ENCODE measurements at places on chromosomes 4 and X. TPM values are rescaled to one million over a fixed set of nuclear protein-coding genes. Genes with fewer than 3 reads are reported as not detected.
A peak's percentile ranks its signal among the peaks of the same experiment; 100 is the strongest.

GRCh38 chr4:150078579-150079080, 385 bp downstream of the DCLK2 start:
- peak; percentile 70 for DNase-seq

DNA sequence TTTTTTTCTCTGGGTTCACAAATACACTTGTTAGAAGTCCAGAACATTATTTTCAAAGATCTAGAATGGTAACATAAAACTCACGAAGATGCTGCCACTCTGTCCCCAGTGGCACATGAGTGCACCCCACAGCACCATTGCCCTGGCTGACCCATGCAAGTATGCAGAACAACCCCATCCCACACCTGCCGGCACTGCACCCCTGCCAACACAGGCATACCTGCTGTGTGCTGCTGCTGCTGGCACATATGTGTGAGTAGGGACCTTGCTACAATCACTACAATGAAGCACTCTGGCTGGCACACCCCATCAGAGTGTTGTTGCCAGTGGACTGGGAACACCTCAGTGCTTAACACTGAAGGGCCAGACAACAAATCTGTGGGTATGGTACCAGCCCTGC, 66.9 kb downstream of the CISD2 start:
- DNase-seq, result no peak

DNA sequence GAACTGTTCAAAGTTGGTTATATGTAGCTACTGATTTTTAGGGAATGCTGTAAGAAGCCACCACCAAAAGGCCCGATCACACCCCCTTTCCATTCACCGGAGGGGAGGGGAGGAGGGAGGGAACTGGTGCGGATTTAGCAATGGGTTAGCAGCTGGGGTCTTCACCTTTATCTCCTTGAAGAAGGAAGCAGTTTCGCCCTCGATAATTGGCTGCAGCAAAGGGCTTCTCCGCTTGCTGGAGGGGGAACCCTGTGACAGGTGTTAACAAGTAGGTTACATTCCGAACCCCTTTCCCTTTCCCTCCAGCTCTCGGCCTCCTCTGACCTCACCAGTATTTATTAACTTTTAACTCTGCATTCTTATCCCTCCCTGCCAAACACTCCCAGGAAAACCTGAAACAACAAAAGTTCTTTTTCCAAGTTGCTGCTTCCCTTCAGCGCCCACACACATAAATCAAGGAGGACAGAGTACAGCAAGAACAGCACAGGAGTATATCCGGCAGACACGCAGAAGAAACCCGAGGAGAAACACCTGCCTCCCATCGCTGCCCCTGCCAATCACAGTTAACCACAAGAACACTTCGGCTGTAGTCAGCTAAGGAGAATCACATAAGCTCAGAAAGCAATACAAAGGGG, 39.8 kb upstream of the NAP1L5 start:
- peak; percentile 97 for DNase-seq

CXorf65 gene
- not detected for total RNA-seq

DNA sequence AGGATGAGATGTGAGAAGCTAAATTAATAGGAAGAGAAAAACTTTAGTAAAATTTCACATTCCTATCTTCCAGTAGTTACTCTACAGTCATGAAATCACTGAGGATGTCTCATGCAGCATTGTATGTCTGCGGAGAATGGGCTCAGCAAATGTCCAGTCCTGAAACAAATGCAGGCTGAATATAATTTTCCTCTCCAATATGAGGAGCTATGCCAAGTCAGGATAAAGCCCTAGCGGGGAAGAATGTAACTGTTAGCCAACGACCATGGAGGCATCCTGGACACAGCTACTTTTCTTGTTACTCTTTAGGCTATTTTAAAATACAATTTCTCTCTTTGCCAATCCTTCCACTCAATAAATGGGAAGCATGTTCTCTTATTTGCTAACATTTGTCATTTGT, 127.7 kb downstream of the PRKX start:
- DNase-seq, result no peak

- DNase-seq, result no peak
Observed at GRCh38 chr4:2245057-2245786, 3.3 kb upstream of the HAUS3 start.

MAP3K15 gene
- not detected for total RNA-seq

- peak; percentile 81 for DNase-seq
Observed at GRCh38 chr4:143337600-143338287, 1.1 kb downstream of the GAB1 start.

DNA sequence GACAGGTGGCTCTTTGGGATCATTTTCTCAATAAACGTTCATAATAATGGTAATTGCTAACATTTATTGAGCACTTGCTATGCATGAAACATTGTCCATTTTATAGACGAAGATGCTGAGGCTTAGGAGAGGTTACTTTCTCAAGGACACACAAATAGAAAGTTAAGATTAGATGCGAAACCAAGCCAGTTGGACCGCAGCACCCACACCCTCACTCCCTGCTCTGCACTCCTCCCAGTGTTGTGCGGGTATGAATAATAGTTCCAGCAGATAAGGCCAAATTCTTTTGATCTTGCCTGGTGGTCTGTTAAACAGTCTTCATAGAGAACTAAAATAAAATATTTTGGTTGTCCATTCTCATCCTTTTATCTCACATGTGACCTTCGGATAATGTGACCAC, 85.0 kb upstream of the BEND4 start:
- DNase-seq, result no peak

DNA sequence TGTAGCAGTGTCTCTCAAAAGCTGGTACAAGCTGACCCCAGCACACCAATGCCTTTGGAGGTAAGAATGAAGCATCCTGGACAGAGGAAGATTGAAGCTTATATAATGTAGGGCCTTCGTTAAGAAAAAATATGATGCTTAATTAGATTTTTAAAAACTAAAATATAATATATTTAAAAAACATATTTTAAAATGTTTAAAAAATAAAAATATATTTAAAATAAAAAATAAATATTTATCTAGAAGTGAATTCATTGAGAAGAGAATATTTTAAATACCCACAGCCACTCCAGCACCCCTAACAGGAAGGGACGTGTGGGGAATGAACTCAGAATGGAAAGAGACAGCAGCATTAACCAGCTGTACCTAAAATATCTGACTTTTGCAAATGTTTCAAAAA, 65.1 kb upstream of the DDX53 start:
- no peak for DNase-seq

CCDC110 gene
- total RNA-seq, result 2.0 TPM

DNA sequence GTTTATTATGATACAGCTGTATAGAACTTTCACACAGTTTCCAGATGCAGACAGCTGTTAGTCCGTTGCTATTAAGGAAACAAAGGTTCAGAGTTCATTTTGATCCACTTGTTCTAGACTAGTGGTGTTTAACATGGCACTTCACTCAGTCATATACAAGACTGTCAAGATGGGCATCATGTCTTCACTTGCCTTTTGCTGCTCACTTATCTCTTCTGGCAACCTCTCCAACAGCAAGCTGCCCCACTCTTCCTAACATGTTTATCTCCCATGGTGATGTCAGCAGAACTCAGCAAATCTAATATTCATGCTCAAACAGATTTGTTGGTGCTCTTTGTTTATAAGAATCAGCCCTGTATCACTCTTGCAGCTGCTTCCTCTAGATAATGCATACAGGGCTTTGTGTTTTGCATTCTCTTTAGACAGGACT, 236.2 kb upstream of the HAND2 start:
- DNase-seq, result no peak

- no peak for DNase-seq
Observed at GRCh38 chrX:54786967-54787366, 11.1 kb downstream of the ITIH6 start.

GRCh38 chrX:153673428-153674218, at the start of gene PNCK:
Gene PNCK, minus strand, starts transcription at chrX:153673813. Its CDS starts 737 bp downstream, at chrX:153673076.
- no peak for DNase-seq

TKTL2 gene
- total RNA-seq, result 0.16 TPM

GRCh38 chr4:28093071-28093470, 1232.4 kb downstream of the STIM2 start:
- no peak for DNase-seq

DNA sequence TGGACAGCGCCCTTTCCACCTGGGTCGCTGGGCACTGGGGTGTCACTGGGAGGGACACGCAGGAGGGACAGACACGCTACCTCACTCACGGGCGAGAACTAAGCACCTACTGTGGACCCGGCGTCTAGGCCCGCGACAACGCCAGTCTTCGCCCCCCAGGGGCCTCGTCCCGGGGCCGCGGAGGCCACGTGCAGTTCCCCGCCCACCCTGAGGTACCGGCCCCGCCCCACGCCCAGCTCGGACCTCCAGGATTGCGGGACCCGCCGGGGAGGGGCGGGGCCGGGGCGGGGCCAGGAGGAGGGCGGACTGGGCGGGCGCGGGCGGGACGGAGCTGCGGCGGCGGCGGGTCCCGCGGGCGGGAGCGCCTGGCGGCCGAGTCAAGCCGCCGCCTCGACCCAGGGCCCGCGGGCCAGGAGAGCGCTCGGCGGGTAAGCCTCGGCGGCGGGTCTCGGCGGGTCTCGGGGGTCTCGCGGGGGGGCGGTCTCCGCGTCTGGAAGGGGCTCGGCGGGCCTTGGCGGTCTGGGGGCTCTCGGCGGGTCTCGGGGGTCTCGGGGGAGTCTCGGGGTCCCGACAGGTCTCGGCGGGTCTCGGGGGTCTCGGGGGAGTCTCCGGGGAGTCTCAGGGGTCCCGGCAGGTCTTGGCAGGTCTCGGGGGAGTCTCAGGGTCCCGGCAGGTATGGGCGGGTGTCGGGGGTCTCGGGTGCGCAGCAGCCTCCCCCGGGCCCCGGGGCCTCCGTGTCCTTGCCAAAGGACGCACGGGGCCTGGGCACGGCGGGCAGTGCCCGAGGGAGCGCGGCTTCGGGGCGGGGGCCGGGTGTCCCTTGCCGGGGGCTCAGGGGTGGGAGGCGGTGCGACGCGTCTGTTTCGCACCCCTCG, at the start of gene SH3BP2:
TSS of gene SH3BP2 (plus strand) at position 375 of the 875 bp plus-strand sequence. CDS start 27,533 bp downstream, outside the sequence.
- DNase-seq, result peak; percentile 52

DNA sequence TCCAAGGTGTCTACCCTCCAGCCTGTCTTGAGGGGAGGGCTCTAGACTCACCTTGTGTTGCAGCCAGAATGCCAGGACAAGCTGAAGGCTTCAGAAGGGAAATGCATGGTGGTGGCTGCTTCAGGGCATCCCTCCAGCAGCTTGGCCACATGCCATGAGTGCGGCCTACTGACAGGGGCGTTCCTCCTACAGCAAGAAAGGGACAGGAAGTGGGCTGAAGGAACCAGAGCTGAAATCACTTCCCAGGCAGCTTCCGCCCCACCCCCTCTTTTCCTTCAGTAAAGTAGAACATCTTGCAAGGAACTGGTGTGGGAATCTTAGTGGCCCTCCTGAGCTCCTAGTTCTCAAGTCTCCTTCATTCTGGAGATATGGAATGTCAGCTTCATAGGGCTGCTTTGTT, 167.5 kb upstream of the DGKK start:
- DNase-seq, result no peak

CFI gene
- total RNA-seq, result 1.4 TPM

OTUD5 gene
- total RNA-seq, result 27.9 TPM

- no peak for DNase-seq
Observed at GRCh38 chr4:166989886-166990285, 244.4 kb downstream of the SPOCK3 start.

GRCh38 chr4:173247321-173247720, 78.7 kb downstream of the GALNT7 start:
- DNase-seq, result peak; percentile 72

DNA sequence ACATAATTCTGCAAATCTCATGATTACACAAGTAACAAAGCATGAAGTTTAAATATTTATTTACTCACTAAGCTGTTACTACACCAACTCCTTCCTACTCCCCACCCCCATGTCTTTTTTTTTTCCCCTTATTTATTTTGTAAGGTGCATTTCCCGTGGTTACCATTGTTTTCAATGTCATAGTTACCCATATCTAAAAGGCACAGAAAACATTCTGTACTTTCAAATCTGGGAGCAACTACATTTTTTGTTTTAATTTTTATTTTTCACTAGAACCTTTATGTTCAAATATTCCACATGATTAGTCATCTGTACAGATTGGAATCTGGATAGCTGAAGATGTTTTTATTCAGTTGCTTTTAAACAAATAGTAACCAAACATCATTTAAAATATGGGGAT, 62.8 kb downstream of the PPP3CA start:
- DNase-seq, result no peak

YIPF7 gene
- 4.9 TPM for total RNA-seq

DNA sequence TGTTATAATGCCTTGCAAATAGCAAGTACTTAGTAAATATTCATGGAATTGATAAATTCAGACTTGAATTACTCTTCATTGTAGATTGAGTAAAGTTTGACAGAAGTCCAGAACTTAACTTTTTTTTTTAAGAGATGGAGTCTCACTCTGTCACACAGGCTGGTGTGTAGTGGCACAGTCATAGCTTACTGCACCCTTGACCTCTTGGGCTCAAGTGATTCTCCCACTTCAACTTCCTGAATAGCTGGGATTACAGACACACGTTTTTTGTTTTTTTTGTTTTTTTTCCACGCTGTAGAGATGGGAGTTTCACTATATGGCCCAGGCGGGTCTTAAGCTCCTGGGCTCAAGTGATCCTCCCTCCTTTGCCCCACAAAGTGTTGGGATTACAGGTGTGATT, 32.1 kb downstream of the UBE2K start:
- DNase-seq, result no peak

GRCh38 chr4:16139066-16139945, 55.5 kb upstream of the PROM1 start:
- DNase-seq, result no peak

- no peak for DNase-seq
Observed at GRCh38 chr4:34619531-34620162, 1624.7 kb downstream of the ARAP2 start.

ASMT gene
- total RNA-seq, result not detected

USO1 gene
- 199 TPM for total RNA-seq

DNA sequence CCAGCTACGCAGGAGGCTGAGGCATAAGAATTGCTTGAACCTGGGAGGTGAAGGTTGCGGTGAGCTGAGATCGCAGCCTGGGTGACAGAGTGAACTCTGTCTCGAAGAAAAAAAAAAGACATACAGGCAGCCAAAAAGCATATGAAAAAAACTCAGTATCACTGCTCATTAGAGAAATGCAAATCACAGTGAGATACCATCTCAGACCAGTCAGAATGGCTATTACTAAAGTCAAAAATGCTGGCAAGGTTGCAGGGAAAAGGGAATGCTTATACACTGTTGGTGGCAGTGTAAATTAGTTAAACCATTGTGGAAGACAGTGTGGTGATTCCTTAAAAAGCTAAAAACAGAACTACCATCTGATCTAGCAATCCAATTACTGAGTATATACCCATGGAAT, 123.1 kb downstream of the CHIC2 start:
- no peak for DNase-seq

DNA sequence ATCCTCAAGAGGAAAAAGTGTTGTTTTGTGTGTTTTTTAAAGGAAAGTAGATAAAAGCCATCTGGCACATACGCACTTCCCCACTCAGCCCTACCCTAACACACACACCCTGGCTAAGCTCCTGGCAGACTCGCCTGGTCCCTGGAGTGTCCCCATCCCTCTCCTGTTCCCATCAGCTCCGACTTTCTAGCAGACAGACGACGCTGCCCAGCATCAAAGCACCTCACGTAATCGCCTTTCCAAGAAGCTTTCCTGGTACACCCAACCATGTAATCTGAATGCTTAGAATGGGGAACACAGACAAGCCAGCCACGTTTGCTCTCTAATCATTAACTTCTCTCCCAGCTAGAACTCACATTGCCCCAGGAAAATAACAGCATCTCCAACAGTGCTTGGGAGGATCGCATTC, 116.2 kb downstream of the AFAP1 start:
- no peak for DNase-seq

- DNase-seq, result peak; percentile 53
Observed at GRCh38 chrX:107659768-107660167, 31.5 kb downstream of the PRPS1 start.

- DNase-seq, result no peak
Observed at GRCh38 chr4:24805067-24805466, 9.7 kb downstream of the SOD3 start.

Measured in myocyte (in vitro differentiated cells).